Tongue (tissue), 3 donors: ENCODE measurements at places on chromosomes 11 and 22.

- DNase-seq: no peak
These were observed 975.5 kb upstream of the CCDC90B start for GRCh38 chr11:84261707-84262106.

GRCh38 chr22:46436595-46437175 lies 100.7 kb downstream of the CELSR1 start:
- no peak for DNase-seq

DNA sequence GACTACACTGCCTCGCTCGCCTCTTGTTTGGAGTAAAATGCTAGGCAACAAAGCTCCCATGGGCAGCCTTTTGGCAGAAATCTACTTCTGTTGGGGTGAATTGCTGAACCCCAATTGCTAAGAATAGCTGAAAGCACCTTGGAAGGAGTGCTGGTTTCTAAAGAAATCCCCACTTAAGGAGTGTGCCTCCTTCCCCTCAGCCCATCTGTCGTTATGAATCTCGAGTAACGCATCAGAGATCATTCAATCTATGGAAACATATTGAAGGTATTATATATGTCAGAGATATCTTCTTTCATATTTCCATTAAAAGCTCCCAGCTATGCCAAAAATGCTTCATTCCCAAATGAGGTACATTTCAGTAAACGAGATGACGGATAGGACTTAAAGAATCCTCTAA lies 229.6 kb upstream of the BLID start:
- peak; percentile 82 for DNase-seq

DNA sequence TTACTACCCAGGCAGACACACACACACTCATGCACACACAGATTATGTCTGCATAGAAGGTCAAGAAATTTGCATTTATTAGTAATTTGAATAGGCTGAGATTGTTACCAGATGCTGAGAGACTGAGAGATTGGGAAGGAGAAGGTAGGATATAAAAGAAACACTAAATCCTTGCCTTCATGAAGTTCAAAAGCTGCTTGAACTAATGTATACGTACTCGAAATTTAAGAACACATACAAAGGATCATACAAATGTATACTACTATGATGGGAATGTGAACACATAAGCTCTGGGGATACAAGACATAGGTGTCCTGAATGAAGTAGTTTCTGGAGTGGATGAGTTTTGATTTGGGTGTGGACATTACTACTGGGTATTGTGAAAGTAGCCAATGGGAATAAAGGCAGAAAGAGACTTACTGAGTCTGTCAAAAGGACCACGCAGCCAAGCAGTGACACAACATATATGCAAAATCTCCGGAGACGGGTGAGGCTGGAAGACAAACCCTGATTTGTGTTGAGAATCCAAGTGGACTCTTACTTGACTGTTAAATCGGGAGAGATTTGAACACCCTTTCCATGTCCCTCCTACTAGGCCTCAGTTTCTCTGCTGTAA lies 7.3 kb upstream of the PKNOX2 start:
- DNase-seq: no peak

DNA sequence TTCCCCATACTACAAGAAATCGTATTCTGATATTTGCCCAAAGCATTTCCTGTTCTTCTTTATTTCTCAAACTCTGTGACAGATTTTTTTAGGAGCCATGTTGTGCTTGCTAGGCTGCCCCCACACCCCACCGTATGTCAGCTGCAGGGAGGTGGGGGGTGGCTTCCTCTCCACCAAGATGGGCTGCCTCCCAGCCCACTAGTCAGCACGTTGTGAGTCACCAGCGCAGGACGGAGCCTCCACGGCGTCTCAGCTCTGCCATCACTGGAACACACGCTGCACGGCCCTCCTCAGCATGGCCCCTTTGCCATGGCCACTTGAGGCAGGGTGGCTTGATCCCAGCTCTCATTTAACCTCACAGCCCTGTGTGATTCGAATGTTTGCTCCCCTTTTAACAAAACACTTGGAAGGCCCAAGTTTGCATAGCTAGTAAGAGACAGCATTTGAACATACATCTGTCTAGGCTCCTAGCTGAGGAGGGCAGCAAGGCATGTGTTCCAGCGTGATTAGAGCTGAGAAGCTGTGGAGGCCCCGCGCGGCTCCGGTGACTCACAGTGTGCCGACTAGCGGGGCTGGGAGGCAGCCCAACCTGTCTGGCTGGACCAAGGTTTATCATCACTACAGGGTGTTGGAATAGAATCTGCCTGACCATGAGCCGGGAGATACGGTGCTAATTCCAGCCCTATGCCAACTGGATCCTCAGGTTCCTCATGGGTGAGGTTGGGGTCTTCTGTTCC lies 180.7 kb upstream of the NCAM1 start:
- no peak for DNase-seq

- DNase-seq: peak; percentile 13
These were observed 444.4 kb downstream of the DLG2 start for GRCh38 chr11:85182441-85183387.

- no peak for DNase-seq
These were observed 67.6 kb upstream of the ARHGAP42 start for GRCh38 chr11:100619484-100619883.

DNA sequence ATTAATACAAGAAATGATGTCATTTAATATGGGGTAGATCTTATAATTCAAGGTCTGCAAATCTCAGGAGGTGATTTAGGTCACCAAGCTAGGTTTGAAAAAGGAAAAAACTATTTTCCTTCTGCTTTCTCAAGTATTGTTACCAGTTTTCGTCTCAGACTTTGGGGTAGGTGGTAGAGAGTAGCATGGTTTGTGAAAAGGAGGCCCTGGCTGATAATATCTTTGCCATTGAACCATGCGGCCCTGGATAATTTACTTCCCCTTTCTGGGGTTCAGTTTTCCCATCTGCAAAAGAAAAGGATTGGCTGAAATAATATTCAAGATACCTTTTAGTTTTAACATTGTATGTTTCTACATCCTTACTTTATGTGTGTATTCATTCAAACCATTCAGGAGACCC lies 92.1 kb downstream of the WNT11 start:
- no peak for DNase-seq

- DNase-seq: no peak
These were observed 772.0 kb downstream of the ETS1 start for GRCh38 chr11:127815331-127815730.

DNA sequence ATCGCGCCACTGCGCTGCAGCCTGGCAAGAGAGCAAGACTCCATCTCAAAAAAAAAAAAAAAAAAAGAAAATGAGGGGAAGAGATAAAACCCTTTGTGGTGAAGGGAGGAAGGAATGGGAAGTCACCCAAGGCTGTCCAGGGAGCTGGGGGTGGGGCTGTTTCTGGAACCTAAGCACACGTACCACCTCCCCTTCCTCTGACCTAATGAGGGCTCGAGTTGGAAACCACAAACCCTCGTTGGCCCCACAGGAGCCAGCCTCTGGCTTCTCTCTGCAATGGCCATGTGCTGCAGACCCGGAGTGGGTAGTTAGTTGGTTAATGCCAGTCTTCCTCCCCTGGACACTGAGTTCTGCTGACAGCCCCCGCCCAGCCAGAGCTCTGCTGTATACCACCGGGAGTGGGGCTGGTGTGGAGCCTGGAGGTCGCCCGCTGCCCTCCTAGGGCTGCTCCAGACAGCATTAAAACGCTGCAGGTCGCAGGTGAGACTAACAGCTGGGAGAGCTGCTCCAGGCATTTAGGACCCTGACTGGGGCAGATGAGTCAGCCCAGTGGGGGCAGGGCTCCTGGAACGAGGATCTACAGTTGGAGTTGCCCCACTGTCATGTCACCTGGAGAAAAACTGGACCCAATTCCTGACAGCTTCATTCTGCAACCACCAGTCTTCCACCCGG lies at the start of gene LGALS12:
LGALS12 (plus strand) TSS at position 228 of the 672 bp plus-strand sequence; CDS start at position 603, 375 bp downstream.
- DNase-seq: no peak

GRCh38 chr11:124646148-124646547 lies 23.5 kb downstream of the TBRG1 start:
- DNase-seq: no peak

DNA sequence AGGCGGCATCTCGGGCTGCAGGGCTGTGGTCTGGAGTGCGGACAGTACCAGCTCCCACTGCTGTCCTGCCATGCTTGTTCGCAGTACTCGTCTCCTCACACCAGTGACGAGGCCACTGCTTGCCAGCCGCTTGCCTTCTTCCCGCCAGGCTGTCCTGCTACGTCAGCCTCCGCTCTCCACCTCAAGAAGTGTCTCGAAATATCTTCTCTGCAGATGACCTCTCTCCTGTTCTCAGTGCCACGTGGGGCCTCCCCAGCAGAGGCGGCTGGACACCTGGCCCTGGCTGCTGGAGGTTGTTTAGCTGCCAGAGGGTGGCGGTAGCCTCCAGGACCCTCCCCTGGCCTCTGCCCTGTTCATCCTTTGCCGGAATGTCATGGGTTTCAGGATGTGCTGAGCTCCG lies 3.1 kb upstream of the CCDC188 start:
- no peak for DNase-seq

- no peak for DNase-seq
These were observed 19.0 kb upstream of the CECR2 start for GRCh38 chr22:17350292-17350691.

DNA sequence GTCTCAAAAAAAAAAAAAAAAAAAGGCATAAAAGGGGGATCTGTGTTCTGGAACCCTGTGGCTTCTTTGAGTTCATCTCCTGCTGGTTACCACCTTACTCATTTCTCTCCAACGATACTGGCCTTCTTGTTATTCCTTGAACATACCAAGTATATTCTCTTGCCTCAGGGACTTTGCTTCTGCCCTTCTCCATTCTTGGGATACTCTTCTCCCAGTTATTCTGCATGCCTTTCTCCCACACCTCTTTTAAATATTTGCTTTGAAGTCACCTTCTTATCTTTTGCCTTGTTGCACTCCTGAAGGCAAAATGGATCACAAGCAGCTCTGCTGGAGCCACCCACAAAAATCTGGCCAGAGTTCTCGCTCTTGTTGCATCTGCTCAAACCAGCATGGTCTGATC lies 76.0 kb upstream of the RRM1 start:
- DNase-seq: no peak
